ENCODE measurements at places on chromosomes 5 and 9.

- peak; percentile 78 for DNase-seq
These were observed 78.7 kb downstream of the HSPA4 start for GRCh38 chr5:133130387-133131118.

DNA sequence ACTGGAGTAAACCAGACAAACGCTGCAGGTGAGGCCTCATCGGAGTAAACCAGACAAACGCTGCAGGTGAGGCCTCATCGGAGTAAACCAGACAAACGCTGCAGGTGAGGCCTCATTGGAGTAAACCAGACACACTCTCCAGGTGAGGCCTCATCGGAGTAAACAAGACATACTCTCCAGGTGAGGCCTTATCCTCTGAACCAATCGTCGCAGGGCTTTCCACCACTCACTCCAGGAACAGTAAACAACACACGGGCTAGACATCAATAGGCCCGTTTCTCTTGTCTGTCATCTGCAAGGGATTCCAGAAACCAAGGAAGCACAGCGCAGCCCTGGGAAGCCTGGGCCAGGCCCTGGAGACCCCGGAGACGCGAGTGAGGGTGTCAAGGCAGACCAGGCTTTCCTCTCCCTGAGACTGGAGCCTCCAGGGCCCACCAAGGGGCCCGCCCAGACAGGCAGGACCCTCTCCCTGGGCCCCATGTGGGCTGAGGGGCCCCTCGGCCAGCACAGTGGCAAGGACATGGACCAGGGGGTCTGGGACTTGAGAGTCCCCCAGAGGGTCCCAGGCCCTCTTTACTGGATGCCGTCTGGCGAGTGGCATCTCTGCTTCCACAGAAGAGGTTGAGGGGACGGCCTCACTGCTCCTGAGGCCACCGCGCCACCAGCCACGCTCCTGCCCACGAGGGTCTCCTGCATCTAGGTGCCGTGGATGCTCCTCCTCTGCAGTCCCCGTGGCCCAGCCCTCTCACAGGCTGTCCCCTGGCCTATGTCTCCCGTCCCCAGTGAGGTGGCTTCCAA, 26.4 kb upstream of the NSMF start:
- DNase-seq, result no peak

DNA sequence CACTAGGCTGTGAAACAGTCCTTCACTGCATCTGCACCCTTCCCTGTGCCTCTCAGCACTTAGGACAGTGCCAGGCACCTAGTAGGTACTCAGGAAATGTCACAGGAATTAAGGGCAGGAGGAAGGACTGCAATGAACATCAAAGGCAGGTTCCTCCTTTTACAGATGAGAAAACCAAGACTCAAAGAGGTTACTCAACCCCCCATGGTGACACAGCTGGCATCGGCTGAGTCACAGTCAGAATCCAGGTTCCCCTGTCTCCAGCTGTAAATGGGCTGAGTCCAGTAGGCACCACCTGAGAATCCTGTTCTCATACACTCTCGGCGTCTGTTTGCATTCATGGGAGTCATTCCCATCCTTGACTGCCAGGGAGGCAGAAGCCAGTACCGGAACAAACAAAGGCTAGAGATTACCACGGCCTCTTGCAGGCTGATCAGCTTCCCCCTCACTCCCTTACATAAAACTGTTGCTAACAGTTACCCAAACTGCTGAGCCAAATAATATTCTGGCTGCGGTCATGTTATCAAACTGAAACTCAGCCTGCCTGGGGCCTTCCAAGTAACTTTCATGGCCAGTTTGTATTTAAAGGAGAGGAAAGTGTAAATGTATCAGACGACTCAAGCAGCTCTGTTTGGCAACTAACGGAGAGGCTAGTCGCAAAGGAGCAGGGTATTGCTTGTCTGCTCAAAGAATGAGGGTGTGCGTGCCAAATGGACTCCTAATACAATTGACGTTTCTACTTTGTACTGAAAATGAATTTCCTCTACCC, 201.7 kb downstream of the PAPPA start:
- DNase-seq, result peak; percentile 95

DNA sequence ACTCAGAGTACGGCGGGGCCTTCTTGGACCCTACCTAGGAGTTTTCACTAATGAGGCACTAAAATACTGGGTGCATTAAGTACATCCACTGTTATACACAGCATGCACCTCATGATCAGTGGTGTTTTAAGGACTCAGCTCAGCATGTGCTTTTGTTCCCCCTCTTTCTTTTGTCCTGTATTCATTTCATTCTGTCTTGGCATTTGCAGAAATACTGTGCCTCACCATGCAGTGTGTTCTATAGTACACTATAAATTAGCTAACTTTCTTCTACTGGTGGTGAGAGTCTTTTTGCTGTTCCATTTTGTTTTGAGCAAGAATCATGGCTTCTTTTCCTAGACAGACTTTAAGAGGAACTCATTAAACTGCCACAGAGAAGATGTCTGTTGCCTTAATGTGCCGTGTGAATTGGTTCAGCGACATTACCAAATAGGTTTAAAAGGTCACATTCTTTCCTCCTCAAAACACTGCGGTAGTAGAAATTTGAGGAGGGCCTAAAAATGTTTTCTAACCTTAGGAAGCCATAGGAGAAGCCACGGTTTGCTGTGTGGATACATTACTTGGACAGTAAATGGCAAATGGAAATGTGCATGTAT, 276.6 kb downstream of the MAST4 start:
- no peak for DNase-seq

- no peak for DNase-seq
These were observed 830 bp downstream of the TRAF1 start for GRCh38 chr9:120925535-120926396.

- peak; percentile 6 for DNase-seq
These were observed 89.8 kb upstream of the TLE4 start for GRCh38 chr9:79481846-79482477.

DNA sequence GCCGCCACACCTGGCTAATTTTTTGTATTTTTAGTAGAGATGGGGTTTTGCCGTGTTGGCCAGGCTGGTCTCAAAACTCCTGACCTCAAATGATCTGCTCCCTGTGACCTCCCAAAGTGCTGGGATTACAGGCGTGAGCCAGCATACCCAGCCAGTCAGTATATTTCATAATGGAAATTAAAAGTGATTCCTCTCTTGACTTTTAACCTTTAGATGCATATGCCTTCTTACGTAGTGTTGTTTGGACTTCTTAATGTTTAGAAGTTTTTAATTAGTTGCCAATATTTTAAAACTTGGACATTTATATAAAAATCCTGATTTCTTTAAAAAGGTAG, 22.4 kb downstream of the DENND4C start:
- DNase-seq, result no peak
